ENCODE measurements at places on chromosomes 4 and X. TPM values are rescaled to one million over a fixed set of nuclear protein-coding genes. Genes with fewer than 3 reads are reported as not detected.
A peak's percentile ranks its signal among the peaks of the same experiment; 100 is the strongest.

The FGFR3 gene
- 0.03 TPM for polyA plus RNA-seq

The UNC5C gene
- not detected for polyA plus RNA-seq

- DNase-seq, result no peak
Measured at GRCh38 chr4:89221167-89221867, 86.3 kb downstream of the GPRIN3 start.

DNA sequence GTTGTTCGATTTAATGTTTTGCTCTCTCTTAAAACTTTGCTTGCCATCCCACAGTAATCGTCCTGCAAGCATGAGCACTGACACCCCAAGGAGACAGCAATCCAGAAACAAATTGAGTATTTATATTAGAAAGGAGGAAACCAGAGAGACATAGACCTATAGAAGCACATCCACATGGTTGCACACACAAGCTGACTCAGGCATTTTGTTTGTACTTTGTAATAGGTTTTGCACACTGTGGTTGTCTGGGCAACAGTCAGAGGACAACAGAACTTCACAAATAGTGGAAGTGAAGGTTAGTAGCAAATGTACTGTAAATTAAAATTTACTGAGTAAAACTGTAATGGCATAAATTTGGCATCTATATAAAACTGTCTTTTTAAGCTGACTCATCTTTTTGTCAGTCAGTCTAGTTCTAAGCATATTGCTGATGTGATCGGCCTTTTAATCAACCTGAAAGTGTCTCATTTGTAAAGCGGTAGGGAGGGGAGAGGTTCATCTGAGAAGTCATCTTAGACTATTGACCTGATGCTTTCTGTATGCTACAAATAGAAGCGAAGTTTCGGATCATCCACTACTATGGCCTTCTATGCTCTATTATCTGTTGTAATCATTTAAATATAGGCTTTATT is 1624.7 kb downstream of the ARAP2 start:
- DNase-seq, result no peak

DNA sequence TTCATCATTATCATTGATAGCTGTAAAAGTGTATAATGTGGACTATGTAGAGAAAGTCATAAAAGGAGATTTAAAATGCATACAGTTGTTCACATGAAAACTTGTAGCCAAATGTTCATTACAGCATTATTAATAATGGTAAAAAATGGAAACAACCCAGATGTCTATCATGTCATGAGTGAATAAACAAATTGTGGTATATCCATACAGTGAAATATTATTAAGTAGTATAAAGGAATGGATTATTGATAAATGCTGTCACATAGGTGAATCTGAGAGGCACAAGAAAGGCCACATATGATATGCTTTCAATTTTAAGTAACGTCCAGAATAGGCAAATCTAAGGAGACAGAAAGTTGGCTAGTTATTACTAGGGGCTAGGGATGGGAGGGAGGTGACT is 7.1 kb downstream of the TET2 start:
- DNase-seq, result no peak

GRCh38 chr4:148060264-148061140 is 328.6 kb downstream of the ARHGAP10 start:
- no peak for DNase-seq

DNA sequence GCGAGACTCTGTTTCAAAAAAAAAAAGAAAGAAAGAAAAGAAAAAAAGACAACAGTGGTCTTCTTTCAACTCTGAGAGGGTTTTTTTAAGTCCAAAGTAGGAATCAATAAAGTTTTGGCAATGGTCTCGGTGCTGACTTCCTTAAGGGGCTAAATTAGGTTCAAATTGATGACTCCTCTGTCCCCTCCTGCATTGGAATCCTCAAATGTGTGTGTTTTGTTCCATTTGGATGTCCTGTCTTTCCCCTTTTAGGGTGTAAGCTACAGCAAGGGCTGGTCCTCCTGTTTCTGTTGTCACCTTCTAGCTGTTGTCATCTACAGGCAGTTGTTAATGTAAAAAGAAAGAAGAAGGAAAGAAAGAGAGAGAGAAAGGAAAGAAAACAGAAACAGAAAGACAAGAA is 84.3 kb upstream of the PLAC1 start:
- no peak for DNase-seq

- DNase-seq, result peak; percentile 19
Measured at GRCh38 chrX:129540722-129541184, 694 bp downstream of the OCRL start.

DNA sequence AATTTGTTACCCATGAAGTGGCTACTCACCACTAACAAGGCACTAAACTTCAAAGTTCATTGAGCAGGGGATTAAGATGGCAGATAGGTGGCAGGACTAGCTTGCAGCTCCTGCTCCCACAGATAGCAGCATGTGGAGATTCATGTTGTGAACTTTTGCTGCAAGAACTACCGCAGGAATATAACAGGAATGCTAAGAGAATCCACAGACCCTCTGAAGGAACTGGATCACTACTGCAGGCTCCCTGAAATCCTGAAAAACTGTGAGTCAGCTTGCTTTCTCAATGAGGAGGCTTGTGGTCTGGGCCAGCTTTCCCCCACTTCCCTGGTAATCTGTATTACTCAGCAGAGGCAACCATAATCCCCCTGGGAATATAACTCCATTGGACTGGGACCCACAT is 118.5 kb upstream of the VCX2 start:
- no peak for DNase-seq

- no peak for DNase-seq
Measured at GRCh38 chr4:142818476-142818875, 27.6 kb downstream of the INPP4B start.
